ENCODE measurements at places on chromosomes 6 and 20.

- DNase-seq, result peak; percentile 14
Observed at GRCh38 chr6:24666097-24666640, 530 bp downstream of the TDP2 start.

- no peak for DNase-seq
Observed at GRCh38 chr6:36964908-36965307, 10.4 kb downstream of the PI16 start.

DNA sequence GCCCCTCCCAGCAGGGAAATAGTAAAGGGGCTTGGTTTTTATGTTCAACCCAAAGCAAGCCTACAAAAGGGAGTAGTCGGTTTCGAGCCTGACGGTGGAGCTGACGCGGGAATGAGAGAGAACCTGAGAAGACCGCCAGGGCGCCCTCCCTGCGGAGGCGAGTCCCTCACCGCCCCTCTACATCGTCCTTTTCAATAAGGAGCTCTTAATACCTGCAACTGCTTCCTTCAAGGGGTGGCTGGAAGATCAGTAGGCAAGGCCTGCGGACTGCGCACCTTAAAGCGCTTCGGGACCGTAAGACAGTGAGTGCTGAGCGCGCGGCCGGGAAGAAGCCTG is 709 bp upstream of the ZNF76 start:
- DNase-seq, result no peak

DNA sequence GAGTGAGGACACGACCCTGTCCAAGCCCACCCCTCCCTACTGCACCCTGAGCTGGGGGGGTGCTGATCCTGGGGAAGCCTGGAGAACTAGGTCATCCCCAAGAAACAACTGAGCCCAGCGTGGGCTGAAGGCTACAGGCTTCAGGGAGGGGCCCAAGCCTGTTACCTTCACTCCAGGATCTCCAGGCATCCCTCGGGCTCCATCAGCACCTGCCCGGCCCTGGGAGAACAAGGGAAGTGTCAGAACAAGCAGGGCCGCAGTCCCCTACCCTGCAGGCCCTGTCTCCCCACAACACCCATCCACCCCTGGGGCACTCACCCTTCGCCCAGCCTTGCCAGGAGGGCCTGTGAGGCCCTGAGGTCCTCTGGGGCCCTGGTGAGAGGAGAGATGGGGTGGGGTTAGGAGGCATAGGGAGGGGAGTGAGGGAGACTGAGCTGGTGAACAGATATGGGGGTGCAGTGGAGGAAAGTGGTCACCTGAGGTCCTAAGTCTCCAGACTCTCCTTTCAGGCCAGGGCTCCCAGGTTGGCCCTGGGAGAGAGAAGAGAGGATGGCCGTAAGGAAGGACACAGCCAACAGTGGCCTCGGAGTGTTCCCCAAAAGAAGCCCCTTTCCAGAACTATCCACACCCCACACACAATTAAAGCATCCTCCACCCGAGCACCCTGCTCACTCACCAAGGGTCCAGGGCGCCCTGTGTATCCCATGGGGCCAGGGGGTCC is 13.4 kb downstream of the COL11A2 start:
- DNase-seq, result no peak

- DNase-seq, result no peak
Observed at GRCh38 chr6:155388591-155388990, 67.0 kb downstream of the NOX3 start.

Data from right renal pelvis (tissue), 4 donors.